ENCODE measurements at places on chromosomes 2 and 18.

DNA sequence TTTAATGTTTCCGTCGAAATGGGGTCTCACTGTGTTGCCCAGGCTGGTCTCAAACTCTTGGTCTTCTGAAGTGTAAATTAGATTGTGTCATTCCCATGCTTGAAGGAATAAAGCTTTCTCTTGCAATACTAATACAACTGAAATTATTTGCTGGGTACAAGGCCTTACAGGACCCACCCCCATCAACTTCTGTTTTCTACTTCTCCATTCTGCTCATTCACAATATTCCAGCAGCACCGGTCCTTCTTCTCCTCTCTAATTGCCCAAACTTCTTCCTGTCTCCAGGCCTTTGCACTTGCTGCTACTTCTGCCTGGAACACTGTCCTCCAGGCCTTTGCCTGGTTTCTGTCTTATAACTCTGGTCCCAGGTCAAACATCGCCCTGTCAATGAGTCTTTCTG is 73.8 kb downstream of the APOB start:
- DNase-seq, result no peak

GRCh38 chr18:10690366-10690765 is 164.5 kb downstream of the NAPG start:
- DNase-seq, result no peak

GRCh38 chr18:26771524-26771923 is 94.0 kb downstream of the AQP4 start:
- no peak for DNase-seq

- DNase-seq, result no peak
These were observed 289.5 kb upstream of the REV1 start for GRCh38 chr2:99779276-99779675.

DNA sequence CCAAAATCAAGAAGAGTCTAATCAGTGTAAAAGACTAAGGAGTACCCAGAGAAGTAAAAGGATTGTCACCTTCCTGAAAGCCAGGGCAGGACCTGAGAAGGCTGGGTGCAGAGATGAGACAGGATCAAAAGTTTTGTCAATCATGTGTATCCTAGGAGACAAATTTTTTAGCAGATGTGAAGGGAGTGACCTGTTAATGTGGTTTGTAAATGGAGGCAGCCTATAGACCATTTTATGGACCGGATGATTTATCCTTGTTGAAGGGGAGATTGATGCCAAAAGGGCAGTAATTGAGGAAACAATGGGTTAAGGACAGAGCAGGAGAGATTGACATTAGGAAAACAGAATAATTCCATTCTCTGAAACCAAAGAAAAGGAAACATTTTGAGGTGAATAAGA is 813 bp downstream of the NDC80 start:
- DNase-seq, result no peak

DNA sequence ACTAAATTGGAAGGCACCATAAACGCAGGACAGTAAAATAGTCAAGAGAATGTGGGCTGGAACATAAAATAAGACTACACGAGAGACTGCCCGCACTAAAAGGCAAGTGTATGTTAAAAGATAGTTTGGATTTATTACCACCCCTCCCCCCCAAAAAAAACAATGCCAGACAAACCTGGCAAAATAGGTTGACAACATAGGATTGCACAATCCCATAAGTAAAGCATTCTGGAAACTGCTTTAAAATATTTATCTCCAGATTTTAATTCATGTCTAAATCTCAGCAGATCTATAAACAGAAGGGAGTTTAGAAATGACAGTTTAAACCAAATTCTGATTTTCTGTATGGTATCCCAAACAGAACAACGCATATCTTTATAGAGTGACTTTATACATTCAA is 455.1 kb downstream of the ERBB4 start:
- DNase-seq, result no peak

GRCh38 chr18:8431036-8431435 is 178.2 kb upstream of the RAB12 start:
- DNase-seq, result no peak

- no peak for DNase-seq
These were observed 79.6 kb downstream of the HRH4 start for GRCh38 chr18:24539866-24540617.

GRCh38 chr2:197777823-197778407 is 7.2 kb downstream of the BOLL start:
- no peak for DNase-seq

DNA sequence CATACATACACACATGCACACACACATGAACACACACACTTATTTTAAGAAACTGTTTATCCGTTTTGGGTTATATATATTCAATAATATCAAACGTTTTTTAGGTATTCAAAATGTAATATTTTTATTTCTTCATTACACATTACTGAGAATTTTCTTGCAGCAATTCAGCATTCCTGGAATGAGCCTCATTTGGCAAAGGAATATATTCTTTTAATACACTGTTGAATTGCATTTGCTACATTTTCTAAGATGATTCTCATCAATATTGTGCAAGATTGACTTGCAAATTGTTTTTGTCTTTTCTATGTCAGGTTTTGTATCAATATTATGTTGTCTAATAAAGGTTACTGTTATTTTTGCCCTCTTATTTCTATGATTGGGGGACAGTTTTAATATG is 276.1 kb upstream of the CYP26B1 start:
- DNase-seq, result no peak

DNA sequence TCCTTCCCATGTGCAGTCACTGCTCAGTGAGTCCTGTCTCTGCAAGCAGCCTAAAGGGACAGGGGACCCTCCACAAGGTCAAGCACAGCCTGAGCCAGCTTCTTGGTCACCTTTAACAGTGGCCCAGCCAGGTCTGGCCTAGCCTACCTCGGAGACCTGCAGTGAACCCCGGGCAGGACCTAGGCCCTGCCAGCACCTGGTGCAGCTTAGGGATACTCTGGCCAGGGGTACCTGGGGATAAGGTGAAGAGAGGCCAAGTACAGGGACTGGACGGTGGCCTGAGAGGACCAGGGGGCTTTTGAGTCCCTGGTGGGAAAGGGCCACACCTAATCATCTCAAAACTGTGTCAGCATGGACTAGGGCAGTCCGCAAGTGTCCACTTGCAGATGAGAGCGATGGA is 67.8 kb downstream of the EMX1 start:
- DNase-seq, result no peak
